NCI-H2029 treated with DMSO at 0.1 percent for 48 hours (cell line): ENCODE measurements at places on chromosomes 6 and 20.
A peak's percentile ranks its signal among the peaks of the same experiment; 100 is the strongest.

- DNase-seq = peak; percentile 28
These were observed 401.9 kb downstream of the THBS2 start for GRCh38 chr6:168851460-168852375.

DNA sequence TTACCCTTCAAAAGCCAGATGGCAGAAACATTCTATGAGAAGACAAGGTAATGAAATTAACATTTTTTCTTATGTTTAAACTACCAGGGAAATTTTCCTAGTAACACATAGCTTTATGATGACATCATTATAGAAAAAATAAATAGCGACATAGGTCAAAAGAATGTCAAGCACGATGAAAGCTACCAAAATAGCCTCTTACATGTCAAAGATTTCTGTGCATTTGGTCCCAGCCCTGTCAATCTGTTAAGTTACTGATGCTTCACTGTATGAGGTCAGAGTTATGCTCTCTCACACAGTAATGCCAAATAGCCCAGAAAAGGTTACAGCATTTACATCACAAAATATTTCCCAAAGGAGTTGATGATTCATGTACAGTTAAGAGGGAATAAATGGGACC is 199.8 kb upstream of the DEFB112 start:
- DNase-seq = no peak

GRCh38 chr6:116866281-116866871 is 10.7 kb upstream of the RFX6 start:
- no peak for DNase-seq

DNA sequence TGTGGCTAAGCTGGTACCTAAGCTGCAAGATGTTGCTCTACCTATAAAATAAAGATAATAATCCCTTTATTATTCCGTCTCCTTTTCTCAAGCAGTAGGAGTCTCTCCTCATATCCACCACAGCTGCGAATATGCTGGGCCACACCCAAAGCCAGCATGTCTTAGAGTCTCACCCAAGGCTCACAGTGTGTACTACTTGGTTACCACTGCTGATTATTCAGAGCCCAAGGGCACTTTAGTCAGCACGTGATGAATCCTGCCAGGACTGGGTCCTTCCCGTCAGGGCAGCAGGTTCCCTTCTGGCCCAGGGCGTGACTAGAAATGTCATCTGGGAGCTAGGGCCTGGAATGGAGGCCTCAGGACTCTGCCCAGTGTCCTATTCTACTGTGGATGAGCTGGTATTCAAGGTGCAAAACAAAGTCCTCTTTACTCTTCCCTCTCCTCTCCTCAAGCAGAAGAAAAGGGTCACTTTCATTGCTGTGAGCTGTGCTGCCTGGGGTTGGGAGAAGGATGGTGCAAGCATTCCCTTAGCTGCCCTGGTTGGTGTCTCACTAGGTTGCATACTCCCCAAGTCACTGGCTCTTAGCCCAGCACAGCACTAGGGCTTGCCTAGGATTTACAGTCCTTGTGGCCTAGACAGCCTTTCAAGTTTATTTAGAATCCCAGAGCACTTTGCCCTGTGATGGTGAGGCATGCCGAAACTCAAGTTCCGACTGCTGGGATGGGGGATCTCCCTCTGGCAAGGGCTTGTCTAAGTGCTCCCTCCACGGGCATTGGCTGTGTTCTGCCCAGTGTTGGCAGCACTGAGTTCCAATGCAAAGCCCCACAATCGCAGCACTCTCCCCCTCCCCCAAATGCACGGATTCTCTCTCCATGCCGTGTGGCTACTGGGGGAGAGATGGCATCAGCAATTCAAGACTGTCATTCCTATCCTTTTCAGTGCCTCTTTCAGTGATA is 320.2 kb downstream of the BTBD9 start:
- DNase-seq = no peak

GRCh38 chr20:5890773-5891441 is 59.4 kb downstream of the TRMT6 start:
- DNase-seq = no peak
